ENCODE measurements at places on chromosomes 3 and 15.

DNA sequence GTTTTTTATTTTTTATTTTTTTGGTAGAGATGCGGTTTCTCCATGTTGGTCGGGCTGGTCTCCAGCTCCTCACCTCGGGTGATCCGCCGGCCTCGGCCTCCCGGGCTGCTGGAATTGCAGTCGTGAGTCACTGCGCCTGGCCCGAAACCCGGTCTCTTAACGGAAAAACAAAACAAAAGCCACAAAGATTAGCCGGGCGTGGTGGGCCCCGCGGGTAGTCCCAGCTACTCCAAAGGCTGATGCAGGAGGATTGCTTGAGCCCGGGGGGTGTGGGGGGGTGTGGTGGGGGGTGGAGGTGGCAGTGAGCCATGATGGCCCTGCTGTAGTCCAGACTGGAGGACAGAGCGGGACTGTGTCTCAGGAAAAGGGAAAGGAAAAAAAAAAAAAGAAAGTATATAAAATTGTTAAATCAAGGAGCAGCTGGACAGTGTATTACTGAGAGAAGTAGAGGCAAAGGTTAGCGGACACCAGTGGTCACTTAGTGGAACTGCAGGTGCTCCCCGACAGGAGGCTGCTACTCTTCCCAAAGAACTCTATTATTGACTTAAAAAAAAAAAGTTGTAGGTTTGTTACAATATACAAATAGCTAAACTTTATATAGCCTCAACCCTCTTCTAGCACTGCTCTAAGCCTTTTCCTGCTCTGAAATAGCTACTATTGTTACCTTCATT is 30.3 kb upstream of the TUBGCP5 start:
- no peak for DNase-seq

DNA sequence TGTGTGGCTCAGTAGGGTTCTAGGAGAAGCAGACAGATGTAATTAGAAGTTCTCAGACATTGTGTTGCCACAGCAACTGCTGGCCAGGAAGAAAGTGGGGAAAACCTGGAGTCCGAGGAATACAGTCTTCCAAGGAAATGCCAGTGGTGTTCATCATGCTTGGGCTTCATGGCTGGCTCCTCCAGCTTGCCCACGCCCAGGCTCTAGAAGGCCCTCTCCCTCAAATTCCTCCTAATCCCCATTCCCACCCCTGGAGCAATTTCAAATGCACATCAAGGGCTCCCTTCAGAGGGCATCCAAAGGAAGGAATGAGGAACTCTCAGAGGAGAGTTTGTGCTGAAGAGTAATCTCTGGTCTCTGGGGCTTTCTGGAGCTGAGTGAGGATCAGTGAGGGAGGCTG is 21.9 kb downstream of the FSTL1 start:
- no peak for DNase-seq

GRCh38 chr3:78610462-78611125 is 1157.2 kb downstream of the ROBO1 start:
- no peak for DNase-seq

- DNase-seq = no peak
Measured at GRCh38 chr15:90083954-90084607, 18.2 kb downstream of the IDH2 start.

DNA sequence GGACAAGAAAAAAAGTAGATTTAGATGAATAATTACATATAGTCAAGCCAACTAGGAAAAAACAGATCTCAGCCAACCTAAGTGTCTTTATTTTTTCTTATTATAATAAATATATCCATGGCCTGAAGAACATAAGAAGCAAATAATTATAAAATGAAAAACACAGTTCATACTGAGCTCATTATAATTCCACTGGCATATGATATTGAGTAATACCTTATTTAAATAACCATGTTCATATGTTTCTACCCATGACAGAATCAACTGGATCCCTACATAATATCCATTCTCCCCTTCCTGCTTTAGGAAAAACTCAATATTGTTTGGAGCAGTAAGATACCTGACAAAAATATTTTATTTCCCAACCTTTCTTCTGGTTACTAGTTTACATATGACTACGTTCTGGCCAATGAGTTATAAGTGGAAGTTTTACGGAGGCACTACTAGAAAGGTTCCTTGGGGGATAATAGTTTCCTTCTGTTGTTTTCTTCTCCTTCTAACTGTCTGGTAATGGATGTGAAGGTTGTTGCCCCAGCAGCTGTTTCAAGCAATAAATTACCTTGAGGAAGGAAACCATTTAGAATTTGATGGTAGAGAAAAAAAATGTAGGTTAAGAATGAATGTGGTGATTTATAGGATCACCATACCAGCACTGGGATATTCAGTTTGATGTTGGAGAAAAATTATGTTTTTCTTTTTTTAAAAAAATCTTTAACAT is 184.1 kb upstream of the MBNL1 start:
- no peak for DNase-seq

DNA sequence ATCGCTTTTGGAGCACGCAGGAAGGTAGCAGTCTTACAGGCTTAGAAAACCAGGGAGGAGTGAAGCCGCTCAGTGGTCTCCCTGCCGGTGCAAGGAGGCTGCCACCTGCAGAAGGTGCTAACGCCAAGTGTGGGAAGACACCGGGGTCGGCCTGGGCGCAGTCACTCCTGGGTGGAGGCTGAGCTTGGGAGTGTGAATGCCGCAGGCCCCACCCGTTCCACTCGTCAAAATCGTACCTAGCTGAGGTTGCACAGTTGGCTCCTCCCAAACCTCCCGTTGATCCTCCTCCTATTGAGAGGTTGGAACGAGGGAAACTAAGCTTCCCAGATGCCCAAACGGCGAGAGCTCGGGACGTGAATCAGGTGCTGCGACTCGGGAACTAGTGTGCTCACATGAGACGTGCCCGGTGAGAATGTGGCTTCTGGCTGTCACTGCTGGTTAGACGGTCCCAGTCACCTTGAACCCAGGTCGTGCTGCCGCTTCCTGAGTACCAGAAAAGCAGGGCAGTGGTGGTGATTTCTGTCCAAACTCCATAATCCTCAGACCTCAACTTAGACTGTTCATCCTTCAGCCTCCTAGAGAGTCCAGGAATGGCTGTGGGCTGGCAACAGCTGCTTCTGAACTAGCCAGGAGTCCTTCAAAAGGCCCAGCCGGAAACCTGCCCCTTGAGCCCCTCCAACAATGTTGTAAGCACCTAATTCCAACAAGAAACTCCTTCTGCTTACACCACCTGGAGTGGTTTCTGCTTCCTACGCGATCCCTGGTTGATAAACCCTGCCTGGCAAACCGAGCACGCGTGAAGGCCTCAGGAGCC is 156.0 kb downstream of the XXYLT1 start:
- DNase-seq = no peak

DNA sequence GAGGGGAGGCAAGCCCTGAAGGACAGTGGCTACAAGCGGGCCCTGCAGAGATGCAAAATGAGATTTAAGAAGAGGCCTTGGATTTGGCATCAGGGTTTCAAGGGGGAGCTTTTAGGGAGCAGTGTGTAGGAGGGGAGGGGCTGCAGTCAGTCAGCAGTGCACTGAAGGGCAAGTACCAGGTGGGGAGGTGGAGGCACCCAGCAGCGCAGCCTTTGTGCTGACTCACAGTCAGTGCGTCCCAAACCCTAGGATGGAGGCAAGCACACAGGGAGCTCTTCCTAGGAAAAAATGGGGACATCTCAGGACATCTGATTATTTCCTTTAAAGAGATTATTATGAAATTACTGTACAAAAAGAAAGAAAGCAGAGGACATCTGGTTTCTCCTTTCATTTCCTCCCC is 80.0 kb downstream of the AAGAB start:
- no peak for DNase-seq

GRCh38 chr3:128435058-128435457 is 31.6 kb downstream of the DNAJB8 start:
- DNase-seq = no peak

- DNase-seq = no peak
Measured at GRCh38 chr3:149688122-149688757, 30.4 kb upstream of the WWTR1 start.

GRCh38 chr3:9649791-9650521 is 651 bp downstream of the MTMR14 start:
- DNase-seq = no peak

DNA sequence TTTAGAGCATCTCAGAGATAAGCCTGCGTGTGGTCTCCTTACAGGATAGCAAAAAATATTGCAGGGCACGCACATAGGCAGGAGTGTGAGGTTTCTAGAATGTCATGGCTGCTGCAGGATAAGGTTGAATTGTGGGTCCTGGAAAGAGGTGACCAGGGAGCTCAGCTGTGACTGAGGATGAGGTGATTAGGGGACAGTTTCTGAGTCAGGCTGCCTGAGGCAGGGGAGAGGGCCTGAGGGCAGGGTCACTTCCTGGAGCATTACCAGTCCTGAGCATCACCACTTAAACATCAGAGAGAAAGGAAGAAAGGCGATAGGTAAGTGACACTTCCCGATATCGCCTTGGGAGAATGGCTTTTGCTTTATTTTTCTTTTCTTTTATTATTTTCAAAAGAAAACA is 813.8 kb downstream of the TUSC7 start:
- no peak for DNase-seq

DNA sequence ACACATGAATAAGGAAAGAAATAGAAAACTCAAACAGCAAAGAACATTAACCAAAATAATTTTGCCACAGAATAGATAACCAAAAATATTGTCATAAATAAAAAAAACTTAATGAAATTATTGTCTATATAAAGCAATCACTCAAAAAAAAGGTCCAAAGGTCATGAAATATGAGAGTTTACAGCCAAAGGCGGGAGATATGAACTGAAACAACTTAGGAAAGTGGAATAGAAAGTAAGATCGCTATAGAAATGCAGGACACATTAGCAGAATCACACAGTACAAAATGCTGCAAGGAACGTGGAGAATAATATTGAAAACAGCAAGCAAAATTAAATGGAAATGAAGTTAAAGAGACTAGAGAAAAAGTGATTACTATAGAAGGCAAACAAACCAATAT is 375.0 kb upstream of the ARHGEF26 start:
- no peak for DNase-seq

- no peak for DNase-seq
Measured at GRCh38 chr3:159672728-159673688, 315.6 kb upstream of the IL12A start.

DNA sequence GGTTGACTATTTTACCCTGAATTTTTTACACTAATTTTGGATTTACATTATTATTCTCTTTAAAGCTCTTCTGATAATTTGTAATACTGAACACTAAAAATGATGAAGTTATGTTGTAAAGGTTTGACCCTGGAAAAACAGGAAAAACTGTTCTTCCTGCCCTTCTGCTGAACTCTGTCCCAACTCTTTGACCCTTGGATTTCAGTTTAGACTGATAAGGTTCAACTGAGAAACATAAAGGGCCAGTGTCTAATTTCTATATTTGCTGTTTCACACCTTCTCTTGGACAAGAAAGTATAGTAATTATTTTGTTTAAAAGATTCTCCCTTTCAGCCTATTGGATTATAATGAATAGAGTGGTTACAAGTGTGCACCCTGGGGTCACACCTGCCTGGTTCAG is 12.8 kb upstream of the TMOD3 start:
- no peak for DNase-seq

Measured in activated T-helper 9 cell treated with anti-CD3 and anti-CD28 coated beads, Interleukin-2, amount 50 U/mL, for 16 hours (primary cell).